ENCODE measurements at places on chromosomes 1 and 21. TPM values are rescaled to one million over a fixed set of nuclear protein-coding genes. Genes with fewer than 3 reads are reported as not detected.

Gene MYOM3
- polyA plus RNA-seq = 0.05 TPM

GRCh38 chr1:91731815-91732214 is 154.1 kb downstream of the TGFBR3 start:
- no peak for DNase-seq

GRCh38 chr1:17059391-17060305 is 5.8 kb upstream of the SDHB start:
- DNase-seq = peak; percentile 78

GRCh38 chr1:154429118-154429517 is 24.0 kb downstream of the IL6R start:
- DNase-seq = no peak

- DNase-seq = no peak
Observed at GRCh38 chr21:29217818-29218291, 80.9 kb upstream of the BACH1 start.

Gene PI4KB
- polyA plus RNA-seq = 62.9 TPM

DNA sequence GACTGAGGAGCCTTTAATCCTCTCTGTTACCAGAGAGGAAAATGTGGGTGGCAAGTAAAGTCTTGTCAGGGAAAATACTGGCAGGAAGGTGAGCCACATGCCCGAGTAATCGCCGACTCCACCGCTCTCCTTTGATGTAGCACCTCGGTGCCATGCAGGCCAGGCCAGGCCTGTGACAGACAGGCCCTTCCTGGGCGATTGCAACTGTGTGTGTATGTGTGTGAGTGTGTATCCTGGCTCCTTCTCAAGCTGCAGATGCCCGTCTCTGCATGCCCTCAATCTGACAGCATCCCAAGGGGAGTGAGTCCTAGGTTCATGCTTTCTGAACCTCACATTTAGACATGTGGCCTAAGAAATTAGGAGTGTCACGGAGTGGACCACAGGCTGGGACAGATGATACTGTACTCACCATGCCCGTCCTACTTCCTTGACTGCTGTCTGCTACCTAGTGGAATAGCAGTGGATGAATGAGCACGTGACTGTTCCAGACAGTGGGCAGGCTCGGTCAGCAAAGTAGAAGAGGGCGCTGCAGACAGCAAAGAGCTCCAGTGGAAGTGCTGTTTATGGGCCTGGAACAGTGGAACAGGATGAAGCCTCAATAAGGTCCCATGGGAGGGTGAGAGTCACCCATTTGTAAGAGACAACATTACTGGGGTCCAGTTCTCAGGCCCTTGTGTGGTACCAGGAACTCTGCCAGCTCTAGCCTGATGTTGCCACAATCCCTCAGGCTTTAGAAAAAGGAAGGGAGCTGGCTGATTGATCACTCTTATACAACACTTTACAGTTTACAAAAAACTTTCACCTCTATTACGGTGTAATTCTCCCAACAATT is 25.3 kb downstream of the SERTAD4 start:
- DNase-seq = no peak

Gene SCAF4
- polyA plus RNA-seq = 8.5 TPM

GRCh38 chr21:24514081-24514733 is 1093.1 kb downstream of the MRPL39 start:
- peak; percentile 16 for DNase-seq

Gene BSND
- polyA plus RNA-seq = not detected

- no peak for DNase-seq
Observed at GRCh38 chr1:60695716-60696171, 386.6 kb upstream of the NFIA start.

Gene PLD5
- 0.11 TPM for polyA plus RNA-seq

- DNase-seq = no peak
Observed at GRCh38 chr1:10515301-10515975, 40.7 kb downstream of the PEX14 start.

- no peak for DNase-seq
Observed at GRCh38 chr1:194078765-194079164, 892.4 kb upstream of the B3GALT2 start.

- no peak for DNase-seq
Observed at GRCh38 chr1:82214606-82215005, 413.9 kb downstream of the ADGRL2 start.

- no peak for DNase-seq
Observed at GRCh38 chr1:209342441-209343175, 240.9 kb upstream of the CAMK1G start.

Gene PARS2
- polyA plus RNA-seq = 3.2 TPM

DNA sequence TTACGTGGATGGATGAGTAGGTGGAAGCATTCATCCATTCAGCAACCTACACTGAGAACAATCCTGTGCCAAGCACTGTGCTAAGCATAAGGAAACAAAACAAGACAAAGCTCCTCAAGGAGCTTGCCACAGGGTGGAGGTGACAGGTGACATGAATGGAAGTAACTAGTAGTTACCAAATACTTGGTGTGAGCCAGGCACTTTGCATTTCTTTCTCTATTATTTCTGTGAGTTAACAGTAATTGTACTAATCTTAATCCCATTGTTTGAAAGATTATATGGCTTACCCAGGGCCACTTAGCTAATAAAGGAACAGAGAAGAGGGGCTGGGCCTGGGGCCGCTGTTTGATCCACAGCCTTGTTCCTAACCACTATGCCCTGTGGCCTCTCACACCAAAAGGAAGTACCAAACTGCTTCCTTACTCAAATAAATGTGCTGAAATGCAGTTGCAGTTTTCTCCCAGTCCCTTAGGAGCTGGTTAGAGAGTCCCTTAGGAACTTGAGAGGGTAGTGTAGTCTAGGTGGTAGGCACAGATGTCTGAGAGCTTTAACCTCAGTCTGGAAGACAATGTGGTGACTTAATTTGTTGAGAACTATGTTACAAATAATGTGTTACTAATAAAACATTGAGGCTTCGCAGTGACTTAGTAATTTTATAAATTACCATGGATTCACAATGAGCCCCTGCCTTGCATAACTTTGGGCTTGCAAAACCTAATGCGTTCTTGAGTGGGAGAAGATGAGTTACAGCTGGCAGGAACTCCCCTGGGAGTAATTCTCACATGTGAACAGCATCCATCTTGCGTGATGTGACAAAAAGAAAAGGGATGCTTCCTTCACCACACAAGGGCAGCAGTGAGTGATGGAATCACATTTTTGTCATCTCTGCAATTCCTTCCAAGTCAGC is 69.8 kb downstream of the MPZL1 start:
- DNase-seq = no peak

GRCh38 chr1:238778113-238778512 is 608.3 kb upstream of the CHRM3 start:
- no peak for DNase-seq

- DNase-seq = peak; percentile 9
Observed at GRCh38 chr1:70314706-70315304, 39.7 kb downstream of the ANKRD13C start.

- DNase-seq = no peak
Observed at GRCh38 chr1:44609768-44610526, 64.3 kb downstream of the TMEM53 start.

GRCh38 chr1:9654834-9655723 is 3.5 kb downstream of the PIK3CD start:
- DNase-seq = no peak

DNA sequence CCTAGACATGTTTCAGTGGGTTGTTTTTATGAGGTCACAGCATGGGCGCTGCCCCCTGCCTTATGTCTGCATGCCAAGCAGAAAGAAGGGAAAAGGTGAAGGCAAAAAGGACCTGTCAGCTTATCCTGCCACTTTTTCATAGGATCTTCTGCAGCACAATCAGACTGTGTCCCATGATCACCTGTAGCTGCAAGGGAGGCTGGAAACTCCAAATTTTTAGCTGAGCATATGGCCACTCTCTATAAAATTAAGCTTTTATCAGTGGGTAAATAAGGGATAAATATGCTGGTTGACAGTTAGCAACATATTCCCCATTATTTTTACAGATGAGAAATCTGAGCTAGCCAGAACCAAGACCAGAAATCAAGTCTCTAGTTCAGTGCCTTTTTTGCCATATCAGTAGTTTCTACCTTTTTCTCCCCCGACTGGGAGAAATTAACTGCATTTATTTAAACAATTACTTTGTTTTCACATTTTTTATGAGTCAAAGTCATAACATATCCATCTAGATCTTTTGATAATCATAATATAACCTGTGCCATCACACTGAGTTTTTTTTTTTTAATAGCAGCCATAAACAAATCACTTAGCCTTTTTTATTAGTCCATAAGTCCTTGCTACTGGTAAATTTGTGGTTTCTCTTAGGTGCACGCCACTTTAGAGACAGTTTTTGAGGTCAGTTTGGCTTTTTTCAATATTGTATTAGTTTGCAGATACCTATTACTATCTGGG is 307.0 kb downstream of the NFIA start:
- no peak for DNase-seq

DNA sequence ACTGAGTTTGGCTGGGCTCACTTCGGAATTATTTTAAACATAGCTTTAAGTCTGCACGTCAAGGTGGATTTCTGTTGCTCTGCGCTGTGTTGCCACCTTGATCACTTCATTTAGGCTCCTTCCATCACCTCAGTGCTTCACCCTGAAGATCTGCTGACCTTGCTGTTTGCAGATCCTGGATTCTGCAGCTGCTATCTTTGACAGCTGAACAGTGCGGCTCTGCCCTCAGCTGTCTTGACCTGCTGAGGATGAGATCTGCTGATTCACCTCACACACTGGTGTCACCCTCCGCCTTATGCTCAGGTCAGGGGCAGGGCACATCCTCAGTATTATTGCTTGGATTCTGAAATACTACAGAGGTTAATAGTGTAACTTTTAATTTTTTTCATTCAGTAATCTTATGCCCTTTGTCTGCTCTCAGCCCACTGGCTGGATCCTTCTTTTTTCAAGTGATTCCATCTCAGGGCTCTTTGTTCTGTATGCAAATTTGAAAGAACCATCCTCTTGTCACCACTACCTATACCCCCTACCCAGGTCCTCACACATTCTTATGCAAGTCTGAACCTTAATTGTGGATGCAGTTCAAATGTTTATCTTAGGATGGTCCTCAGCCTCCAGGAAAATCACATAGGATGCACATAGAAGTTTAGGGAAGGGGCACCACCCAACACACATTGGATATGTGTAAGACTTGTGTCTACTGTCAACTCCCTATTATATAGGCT is 364.0 kb downstream of the OLFM3 start:
- DNase-seq = no peak

- peak; percentile 25 for DNase-seq
Observed at GRCh38 chr1:26533951-26534509, 4.5 kb downstream of the RPS6KA1 start.

- DNase-seq = no peak
Observed at GRCh38 chr1:151924691-151925587, 15.6 kb upstream of the THEM4 start.

- DNase-seq = no peak
Observed at GRCh38 chr1:101142244-101142643, 94.6 kb upstream of the S1PR1 start.

DNA sequence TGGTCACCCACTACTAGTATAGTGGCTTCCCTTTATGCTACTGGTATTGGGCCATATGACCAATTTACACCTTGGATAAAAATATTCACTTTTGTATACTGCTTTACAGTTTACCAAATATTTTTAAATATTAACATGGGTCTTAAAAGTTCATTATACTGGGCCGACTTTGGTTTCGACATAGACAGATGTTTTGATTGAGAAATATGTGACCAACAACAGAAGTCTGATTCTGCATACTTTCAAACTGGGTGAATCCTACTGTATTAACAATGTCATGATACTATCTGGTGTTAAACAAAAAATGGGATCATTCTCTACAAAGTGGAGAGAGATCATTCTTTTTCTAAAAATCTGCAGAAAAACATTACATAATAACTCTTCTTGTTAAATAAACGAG is 134.8 kb downstream of the AKT3 start:
- DNase-seq = no peak

DNA sequence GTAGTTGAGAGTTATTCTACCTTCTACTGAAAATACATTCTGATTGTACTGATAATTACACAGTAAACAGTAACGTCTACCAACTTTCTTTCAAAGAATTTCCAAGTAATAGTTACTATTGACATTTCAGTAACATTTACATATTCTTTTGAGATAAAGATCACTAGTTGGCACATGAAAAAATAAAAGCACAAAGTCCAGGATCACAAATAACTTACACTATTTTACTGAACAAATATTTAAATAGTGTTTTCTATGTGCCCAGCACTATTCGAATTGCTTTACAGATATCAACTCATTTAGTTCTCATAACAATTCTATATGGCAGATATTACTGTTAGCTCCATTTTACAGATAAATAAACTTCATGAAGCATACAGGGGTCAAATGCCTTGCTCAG is 126.4 kb downstream of the TTLL7 start:
- no peak for DNase-seq

DNA sequence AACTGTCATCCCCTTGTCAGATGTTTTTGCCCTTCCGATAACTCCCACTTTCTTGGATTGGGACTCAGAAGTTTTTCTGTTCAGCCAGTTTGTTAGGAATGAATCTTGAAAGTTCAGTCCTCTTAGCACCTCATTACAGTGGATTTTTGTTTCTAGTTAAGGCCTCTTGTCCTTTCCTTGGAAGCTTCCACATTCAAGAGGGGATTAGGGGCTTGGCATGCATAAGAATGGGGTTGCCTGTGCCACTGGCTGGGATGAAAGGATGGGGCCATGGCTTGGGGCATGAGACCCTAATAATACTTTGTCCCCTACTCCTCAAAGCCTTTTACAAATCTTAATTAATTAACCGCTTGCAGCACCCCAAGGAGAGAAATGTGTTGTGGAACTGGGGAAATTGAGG is 2.4 kb upstream of the DHDDS start:
- no peak for DNase-seq

Gene MARK1
- 3.0 TPM for polyA plus RNA-seq

GRCh38 chr1:160910170-160910750 is 25.3 kb upstream of the ITLN1 start:
- no peak for DNase-seq
